ENCODE measurements at places on chromosomes 13 and 19.

GRCh38 chr13:36666477-36667229 lies 7.2 kb upstream of the SERTM1 start:
- DNase-seq, result no peak

GRCh38 chr13:26621731-26622401 lies 64.4 kb downstream of the WASF3 start:
- DNase-seq, result no peak

DNA sequence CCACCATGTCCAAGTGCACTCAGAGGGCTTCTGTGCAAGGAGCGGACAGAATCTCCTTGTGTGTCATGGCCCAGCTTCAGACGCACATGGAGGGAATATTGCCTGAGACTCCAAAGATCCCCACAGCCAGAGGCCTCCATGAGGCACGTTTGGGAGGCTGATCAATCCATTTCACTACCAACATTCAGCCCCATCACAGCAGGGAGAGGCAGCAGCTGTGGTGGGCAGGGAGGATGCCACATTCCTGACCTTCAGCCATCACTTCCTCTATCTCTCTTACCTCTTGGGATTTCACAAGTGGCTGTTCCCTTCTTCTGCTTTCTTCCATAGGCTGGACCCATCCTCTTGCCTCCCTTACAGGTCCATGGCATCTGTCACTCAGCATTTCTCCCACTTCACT lies 82.4 kb upstream of the MBNL2 start:
- DNase-seq, result no peak

DNA sequence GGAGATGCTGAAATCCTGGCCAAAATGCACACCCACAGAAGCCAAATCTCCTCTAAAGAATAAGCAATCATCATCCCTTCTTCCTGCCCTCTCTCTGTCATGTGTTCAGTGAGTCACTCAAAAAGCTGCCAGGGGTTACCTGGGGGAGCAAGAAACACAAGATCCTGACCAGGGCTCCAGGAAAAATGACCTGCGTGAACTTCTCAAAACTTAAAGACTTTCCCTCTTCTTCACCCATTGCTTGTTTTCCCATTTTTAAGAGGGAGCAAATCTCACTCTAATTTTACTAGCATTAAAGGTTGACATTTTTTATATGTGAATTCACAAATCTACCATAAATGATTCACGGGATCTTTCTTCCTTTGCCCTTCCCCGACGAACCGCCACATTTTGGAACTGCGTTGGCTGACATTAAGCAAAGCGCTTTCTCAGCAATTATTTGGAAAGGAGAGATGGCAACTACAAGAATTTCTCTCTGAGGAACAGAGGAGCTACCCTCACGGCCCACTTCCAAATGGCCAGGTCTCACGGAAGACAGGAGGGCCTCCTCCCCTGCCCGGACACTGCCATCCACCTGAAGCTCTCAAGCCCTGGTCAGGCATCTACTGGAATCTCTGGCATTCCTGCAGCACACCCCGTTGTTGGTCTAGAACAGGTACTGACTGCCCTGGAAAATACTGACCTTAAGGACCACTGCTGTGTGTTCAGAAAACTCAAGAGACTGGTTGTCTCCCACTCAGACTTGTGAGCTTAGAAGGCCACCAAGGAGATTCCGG lies 14.2 kb downstream of the TSHZ3 start:
- no peak for DNase-seq

GRCh38 chr19:38360351-38360750 lies 14.0 kb upstream of the PSMD8 start:
- no peak for DNase-seq

DNA sequence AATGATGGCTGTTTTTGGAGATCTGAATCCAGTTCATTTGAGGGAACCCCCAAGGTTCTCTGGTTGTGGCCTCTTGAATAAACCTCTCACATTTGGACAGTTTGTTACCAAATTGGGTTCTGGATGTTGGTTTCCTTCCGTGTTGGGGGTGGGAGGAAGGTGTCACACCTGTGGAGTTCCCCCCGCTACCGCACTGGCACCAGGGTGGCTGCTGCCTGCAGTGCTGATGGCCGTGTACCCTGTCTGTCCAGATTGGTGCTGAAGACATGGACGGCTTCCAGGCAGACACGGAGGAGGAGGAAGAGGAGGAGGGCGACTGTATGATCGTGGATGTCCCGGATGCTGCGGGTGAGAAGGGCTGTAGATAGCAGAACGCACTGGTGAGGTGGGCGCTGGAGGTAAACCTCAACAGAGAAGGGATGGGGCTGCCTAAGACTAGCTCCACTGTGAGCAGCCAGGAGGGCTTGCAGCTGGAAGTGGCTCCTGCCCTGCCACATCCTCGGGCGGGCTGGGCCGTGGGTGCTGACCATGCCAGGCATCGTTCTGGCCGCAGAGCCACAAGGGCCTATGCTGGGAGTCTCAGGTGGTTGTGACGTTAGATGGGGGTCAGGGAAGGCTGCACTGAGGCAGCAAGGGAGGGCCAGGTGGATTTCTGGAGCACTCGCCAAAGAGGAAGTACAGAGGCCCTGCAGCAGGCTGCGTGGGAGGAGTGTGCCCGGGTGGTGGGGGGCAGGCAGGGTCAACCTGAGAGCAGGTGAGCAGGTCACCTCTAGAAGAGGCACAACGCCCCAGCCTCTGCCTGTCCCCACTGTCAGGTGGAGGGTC lies 15.4 kb downstream of the UBXN6 start:
- no peak for DNase-seq

GRCh38 chr13:44259045-44260027 lies 114.3 kb upstream of the SERP2 start:
- peak; percentile 98 for DNase-seq

DNA sequence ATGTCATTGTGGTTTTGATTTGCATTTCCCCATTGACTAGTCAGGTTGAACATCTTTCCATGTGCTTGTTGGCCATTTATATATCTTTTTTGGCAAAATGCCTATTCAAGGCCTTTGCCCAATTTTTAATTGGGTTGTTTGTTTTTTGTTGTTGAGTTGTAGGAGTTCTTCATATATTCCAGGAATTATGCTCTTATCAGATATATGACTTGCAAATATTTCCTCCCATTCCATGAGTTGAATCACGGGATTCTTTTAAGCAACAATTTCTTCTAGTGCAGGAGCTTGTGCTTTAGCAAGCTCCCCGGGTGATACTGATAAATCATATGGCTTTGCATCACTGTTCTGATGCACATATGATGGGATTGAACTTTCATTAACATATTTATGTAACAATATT lies 47.0 kb upstream of the FLT1 start:
- no peak for DNase-seq

GRCh38 chr19:16297575-16298178 lies 26.9 kb upstream of the KLF2 start:
- DNase-seq, result no peak
